CD4-positive, alpha-beta T cell treated with Interleukin-21 for 1 hour (primary cell): ENCODE measurements at places on chromosomes 13 and 19.

GRCh38 chr19:41919948-41920712 is 8.1 kb downstream of the ERFL start:
- DNase-seq: no peak

GRCh38 chr19:47716270-47716937 is 3.2 kb downstream of the EHD2 start:
- no peak for DNase-seq

DNA sequence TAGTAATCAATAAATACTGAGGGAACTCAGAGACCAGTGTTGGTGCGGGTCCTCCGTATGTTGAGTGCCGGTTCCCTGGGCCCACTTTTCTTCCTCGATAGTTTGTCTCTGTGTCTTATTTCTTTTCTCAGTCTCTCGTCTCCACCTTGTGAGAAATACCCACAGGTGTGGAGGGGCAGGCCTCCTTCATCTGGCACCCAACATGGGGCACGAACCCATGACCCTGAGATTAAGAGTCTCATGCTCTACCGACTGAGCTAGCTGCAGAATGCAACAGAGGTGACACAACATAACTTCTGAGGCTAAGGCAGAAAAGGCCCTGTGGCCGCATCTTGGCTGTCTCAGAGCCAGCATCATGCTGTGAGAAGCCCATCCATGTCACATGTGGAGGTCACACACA is 5.3 kb upstream of the ZNF613 start:
- DNase-seq: no peak

DNA sequence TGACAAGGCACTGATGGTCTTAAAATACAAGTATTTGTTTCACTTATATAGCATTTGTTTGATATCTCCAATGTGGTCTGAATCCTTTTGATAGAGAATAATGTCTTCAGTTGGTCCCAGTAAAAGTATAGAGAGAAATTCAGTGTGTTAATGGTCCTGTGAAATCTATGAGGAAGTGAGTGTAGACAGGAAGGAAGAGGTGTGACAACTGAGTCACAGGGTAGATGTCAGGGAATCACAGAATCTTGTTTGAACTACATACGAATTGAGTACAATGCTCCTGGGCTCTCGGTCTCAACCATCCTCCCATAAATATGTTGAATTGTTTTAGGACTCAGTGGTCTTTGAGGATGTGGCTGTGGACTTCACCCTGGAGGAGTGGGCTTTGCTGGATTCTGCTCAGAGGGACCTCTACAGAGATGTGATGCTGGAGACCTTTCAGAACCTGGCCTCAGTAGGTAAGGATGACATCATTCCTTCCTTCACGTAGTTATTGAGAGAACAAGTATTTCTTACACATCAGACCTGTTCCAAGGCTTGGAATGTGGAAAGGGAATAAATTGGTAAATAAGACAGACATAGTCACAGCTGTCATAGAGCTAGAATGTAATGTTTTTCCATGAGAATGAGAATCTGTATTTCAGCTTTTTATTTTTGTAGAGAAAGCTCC is 9.1 kb downstream of the ZNF555 start:
- DNase-seq: no peak

- DNase-seq: no peak
Measured at GRCh38 chr13:66402066-66402465, 828.1 kb downstream of the PCDH9 start.

- DNase-seq: no peak
Measured at GRCh38 chr19:13888281-13888680, 11.3 kb downstream of the NANOS3 start.
